ENCODE measurements at places on chromosomes 7 and 10. TPM values are rescaled to one million over a fixed set of nuclear protein-coding genes. Genes with fewer than 3 reads are reported as not detected.

- DNase-seq = peak; percentile 61
Observed at GRCh38 chr7:85065306-85065705, 121.5 kb downstream of the SEMA3D start.

DNA sequence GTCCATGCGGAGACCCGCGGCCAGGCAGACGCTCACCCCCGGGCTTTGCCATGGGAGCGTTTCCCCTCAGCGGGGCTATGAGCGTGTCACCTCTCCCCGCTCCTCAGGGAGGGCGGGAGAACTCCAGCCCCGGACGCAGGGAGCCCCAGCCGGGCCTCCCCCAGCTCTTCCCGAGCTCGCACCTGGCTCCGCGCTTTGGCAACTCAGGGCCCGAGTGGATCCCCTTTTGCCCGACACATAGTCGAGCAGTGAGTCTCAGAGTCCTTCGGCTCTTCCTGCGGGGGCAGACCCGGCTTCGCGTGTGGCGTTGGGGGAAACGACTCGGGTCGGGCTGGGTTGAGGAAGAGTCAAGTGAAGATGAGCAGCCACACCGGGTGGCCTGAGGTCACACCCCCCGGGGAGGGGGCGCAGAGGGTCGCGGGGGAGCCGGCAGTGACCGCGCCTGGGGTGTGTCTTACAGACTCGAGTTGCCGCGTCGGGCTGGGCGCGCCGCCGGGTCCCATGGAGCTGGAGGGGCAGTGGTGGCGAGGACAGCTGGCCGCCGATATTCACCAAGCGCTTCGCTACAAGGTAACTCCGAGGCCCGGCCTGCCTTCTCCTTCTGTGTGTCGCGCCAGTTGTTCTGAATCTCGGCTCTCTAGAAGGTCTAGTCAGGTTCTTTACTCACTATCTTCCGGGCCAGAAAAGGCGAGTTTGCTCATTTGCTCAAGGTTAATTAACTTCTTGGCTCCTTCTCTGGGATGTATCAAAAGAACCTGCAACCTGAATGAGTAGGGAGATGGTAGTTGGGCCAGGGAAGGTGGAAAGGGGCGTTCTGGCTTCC lies 721 bp downstream of the CCNJ start:
- DNase-seq = peak; percentile 44

The GJD4 gene
- not detected for polyA plus RNA-seq

The SPAM1 gene
- polyA plus RNA-seq = not detected

The SCART1 gene
- 3.5 TPM for polyA plus RNA-seq

DNA sequence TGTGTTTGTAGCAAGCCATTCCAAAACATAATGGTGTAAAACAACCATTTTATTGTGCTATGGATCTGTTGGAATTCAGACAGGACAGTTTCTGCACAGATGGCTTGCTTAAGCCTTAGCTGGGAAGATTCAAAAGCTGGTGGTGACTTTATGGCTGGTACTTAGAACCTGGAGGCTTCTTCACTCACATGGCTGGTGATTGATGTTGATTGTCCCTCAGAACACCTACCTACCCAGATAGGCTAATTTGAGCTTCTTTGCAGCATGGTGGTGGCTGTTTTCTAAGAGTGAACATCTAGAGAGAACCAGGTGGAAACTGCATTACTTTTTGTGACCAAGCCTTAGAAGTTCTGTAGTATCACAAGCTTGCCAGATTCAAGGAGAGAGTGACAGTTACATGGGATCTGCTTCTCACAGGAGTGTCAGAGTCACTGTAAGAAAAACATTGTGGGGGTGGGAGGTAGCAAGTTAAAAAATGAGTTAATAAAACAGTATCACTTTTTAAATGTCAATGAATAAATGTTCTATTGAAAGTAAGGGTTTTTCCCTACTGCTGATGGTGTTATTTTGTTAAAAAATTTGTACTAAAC lies 7.1 kb downstream of the R3HCC1L start:
- no peak for DNase-seq

GRCh38 chr7:20432071-20432470 lies 101.4 kb downstream of the ITGB8 start:
- no peak for DNase-seq

GRCh38 chr10:90602862-90603610 lies 254.8 kb downstream of the HTR7 start:
- no peak for DNase-seq

The HTR5A gene
- not detected for polyA plus RNA-seq

The PDE6C gene
- polyA plus RNA-seq = 1.7 TPM

GRCh38 chr7:107622429-107622828 lies 38.2 kb upstream of the SLC26A4 start:
- no peak for DNase-seq

The UTF1 gene
- polyA plus RNA-seq = not detected

GRCh38 chr10:104297697-104298660 lies 29.0 kb downstream of the GSTO2 start:
- no peak for DNase-seq

GRCh38 chr10:88315755-88316154 lies 267.4 kb downstream of the RNLS start:
- no peak for DNase-seq

GRCh38 chr10:107657851-107658250 lies 493.3 kb upstream of the SORCS1 start:
- DNase-seq = no peak

- no peak for DNase-seq
Observed at GRCh38 chr7:42234736-42235135, 2.3 kb downstream of the GLI3 start.

GRCh38 chr7:70563960-70564359 lies 568.0 kb upstream of the GALNT17 start:
- no peak for DNase-seq

The NODAL gene
- 1.1 TPM for polyA plus RNA-seq

- no peak for DNase-seq
Observed at GRCh38 chr7:25671111-25671510, 442.8 kb upstream of the NPVF start.

The OGDH gene
- polyA plus RNA-seq = 96.4 TPM

DNA sequence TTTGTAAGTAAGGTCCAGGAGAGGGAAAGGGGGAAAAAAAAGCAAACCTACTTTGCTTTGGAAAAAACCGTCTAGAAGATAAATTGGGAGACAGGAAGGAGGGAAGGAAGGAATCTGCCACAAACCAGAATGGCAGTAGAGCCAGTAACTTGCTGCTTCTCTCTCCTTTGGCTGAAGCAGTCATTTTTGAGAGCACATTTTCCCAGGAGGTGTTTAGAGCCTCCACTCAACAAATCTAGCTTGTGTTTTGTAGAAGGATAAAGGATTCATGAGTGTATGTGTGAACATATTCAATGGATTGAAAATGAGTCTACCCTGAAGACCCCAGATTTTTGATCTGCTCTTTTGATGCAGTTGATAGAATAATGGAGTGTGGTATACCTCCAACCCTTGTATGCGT lies 2.6 kb downstream of the NRG3 start:
- no peak for DNase-seq

- DNase-seq = no peak
Observed at GRCh38 chr7:116534790-116535189, 10.0 kb downstream of the CAV1 start.

- no peak for DNase-seq
Observed at GRCh38 chr10:100528921-100529474, 673 bp downstream of the NDUFB8 start.

DNA sequence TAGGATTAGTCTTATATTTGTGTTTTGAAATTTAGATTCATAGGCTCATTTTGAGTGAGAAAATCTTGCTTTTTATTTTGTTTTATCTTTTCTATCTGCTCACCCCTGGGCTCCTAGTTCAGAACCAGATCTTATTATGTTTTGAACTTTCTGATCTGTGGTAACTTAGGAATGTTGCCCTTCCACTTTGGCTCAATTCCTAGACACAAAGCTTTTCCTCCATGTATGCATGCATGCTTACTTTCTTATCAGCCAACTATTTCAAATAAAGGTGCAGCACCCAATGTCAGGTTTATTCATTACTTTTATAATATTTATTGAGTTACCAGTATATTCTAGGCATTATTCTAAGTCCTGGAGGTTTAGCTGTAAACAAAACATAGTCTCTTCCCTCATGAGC lies 374.8 kb upstream of the KIAA1217 start:
- DNase-seq = no peak

- peak; percentile 58 for DNase-seq
Observed at GRCh38 chr10:122648599-122649428, 50.8 kb downstream of the C10orf120 start.

DNA sequence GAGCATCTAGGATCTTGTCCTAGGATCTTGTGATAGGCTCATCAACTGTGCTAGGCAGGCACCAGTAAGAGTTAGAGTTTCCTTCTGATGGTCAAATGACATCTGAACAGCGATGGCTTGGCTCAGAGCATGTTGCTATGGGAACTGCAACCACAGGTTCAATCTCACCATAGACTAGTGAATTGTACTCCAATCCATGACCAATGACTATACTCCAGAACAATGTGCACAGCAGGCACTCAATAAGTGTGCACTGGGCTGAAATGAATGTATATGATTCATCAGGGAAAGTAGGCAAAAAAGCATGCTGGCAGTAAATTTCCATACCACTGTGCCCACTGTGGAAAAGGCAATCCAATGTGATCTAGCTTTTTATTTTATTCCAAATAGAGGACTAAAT lies 163.6 kb upstream of the HPS1 start:
- no peak for DNase-seq

The CCL24 gene
- polyA plus RNA-seq = not detected

GRCh38 chr7:94414980-94415379 lies 20.3 kb downstream of the COL1A2 start:
- no peak for DNase-seq

GRCh38 chr10:97426776-97427570 lies 982 bp downstream of the PGAM1 start:
- no peak for DNase-seq
